ENCODE measurements at places on chromosomes 11 and 22.
A peak's percentile ranks its signal among the peaks of the same experiment; 100 is the strongest.

GRCh38 chr22:29014773-29015172 lies 46.9 kb downstream of the C22orf31 start:
- no peak for DNase-seq

DNA sequence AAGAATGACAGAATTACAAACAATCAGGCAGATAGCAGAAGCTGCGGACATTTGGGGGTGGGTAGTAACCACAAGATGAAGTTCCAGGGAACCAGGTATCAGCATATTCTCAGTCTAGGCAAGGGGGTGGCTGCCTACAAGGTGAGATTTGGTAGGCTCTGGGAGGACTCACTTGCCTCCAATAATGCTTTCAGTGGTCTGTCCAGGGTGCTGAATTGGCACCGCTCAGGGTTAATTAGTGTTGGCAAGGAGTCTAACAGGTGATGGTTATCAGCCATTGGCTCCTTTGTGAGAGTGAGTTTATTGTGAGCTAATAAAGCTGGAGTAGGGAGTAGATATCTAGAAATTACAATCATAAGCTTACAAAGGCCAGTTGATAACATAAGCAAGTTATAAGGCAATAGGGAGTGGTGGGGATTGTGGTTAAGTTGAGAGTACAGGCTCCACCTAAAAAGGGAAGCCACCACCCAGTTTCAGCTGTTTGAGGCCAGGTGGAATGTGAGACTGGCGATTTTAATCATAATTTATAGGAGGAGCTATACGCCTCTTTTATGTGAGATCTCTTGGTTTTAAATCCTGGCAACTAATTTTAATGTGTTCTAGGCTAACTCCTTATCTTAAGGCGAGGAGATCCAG lies 320.5 kb downstream of the MIAT start:
- DNase-seq = no peak

DNA sequence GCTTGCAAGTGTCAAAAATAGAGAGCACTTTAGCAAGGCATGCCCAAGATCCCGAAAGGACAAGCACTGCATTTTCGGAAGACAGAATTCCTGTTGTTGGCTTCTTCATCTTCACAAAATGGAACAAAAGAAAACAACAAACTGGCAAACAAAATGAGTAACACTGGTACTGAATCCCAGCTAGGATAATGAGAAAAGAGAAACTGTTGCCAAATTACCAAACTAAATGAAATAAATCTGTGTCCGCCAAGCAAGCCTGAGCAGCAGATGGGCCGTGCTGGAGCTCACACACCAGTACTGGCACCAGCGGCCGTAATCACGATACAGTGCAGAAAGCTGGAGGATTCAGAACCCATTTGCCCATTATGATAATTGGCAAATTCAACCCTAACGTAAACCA lies 30.6 kb downstream of the TUB start:
- DNase-seq = no peak

DNA sequence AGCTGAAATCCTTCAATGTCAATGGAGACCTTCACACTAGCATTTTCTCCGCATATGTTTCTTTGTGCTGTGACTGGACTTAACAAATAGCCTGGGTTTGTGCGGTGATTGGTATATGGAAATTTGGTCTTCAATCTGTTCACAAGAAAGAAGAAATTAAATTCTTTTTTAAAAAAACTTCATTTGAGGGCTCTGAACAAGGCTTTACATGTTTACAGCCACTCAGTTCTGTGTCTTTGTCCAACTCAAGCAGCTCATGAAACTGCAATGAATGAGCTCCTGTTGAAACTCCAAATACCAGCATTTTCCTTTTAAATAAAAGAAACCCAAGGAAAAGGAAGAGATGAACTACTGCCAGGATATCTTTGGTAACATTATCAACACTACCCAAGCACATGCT lies 57.3 kb downstream of the PIK3C2A start:
- no peak for DNase-seq

DNA sequence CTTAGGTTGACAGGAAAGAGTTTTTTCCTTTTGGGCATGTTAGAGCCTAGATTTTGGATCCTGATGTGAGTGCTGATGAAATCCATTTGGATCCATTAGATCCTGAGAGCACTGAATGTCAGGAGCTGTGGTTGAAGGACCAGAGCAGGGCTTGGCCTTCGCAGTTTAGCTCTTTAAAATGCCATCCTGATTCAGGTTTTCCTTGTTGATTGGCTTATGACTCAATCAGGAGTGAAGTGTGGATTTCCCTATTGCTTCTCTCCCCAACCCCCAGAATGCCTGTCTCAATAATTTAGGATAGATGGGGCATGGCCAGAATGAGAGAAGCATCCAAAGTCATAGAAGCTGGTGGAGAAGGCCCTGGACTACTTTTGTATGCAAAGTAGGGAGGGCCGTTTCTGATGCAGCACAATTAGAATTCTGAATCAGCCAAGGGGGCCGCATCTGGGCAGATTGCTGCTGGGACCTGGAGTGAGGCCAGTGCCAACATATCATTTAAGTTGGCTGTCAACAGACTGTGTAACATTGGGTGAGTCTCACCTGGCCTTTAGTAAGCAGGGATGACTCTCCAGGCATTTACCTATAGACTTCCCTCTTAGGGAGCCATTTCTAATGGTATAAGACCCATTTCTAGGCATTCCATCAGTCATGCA lies 80.5 kb downstream of the TEAD1 start:
- no peak for DNase-seq

GRCh38 chr11:10858439-10859325 lies 829 bp upstream of the ZBED5 start:
- peak; percentile 6 for DNase-seq

- no peak for DNase-seq
Measured at GRCh38 chr11:9461760-9462134, 935 bp downstream of the ZNF143 start.
